ENCODE measurements at places on chromosomes 13 and 19. TPM values are rescaled to one million over a fixed set of nuclear protein-coding genes. Genes with fewer than 3 reads are reported as not detected.
A peak's percentile ranks its signal among the peaks of the same experiment; 100 is the strongest.

The FAM216B gene
- polyA plus RNA-seq, result not detected

The NLRP4 gene
- polyA plus RNA-seq, result not detected

The LAIR2 gene
- polyA plus RNA-seq, result not detected

The FCER2 gene
- polyA plus RNA-seq, result not detected

DNA sequence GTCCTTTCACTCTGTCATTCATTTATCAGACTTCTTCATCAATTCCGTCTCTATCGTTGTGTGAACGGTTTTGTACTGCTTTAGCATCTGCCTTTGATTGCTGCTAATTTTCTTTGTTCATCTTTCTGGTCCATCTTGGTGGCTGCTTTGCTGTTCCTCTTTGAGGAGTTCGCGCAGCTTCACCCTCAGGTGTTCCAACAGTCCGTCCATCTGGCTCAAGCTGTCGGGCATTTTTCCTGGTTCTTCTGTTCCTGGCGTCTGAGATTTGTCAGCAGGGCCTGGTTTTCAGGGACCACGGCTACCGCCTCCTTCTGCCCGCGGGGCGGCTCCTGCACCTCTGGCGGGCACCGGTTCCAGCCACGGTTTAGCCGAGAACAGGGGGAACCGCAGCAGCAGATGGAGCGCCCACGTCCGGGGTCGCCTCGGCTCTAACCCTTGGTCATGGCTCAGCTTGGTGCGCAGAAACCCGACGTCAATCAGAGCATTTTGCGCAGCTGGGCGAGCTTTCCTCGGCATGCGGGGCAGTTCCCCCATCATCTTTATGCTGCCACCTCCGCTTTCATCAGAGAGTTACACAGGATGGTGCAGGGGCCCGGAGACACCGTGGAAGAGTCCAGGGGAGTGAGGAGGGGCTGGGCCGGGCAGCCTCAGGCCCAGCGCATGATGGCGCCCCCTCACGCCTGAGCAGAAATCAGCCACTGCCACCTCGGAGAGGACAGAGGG, 89.5 kb downstream of the ZNF100 start:
- no peak overlapping the region for H3K4me3 ChIP-seq
- H3K27me3 ChIP-seq, result no peaks in the 10 kb centered on the region
- H3K4me1 ChIP-seq, result no peaks in the 10 kb centered on the region
- DNase-seq, result peak; percentile 31
- H3K36me3 ChIP-seq, result no peaks in the 10 kb centered on the region

- no peak overlapping the region for H3K4me3 ChIP-seq
- H3K27ac ChIP-seq, result peak overlapping the region; percentile 12
- H3K27me3 ChIP-seq, result no peaks in the 10 kb centered on the region
- H3K36me3 ChIP-seq, result no peaks in the 10 kb centered on the region
- peak; percentile 36 for DNase-seq
Measured at GRCh38 chr19:16608290-16608739, 19.7 kb downstream of the MED26 start.

DNA sequence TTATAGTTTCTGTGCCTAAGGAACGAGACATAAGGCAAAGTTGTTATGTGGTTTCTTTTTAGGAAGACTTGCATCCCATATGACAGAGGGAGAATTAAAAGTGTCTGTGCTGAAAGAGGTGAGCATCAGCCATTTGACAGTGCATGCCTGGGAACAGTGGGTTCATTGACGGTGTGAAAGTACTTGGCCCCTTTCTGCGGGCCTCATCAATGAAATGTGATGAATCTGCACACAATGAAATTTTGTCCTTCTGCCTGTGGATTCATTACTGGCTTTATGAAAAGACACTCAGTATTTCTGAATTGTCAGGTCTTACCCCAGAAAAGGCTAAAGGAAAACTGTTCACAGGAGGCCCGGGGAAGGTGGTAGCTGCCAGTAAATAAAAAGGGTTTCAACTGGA, 295.8 kb downstream of the FOXO1 start:
- no peaks in the 10 kb centered on the region for H3K4me1 ChIP-seq
- H3K36me3 ChIP-seq, result no peaks in the 10 kb centered on the region
- no peak for DNase-seq
- no peaks in the 10 kb centered on the region for H3K27me3 ChIP-seq

DNA sequence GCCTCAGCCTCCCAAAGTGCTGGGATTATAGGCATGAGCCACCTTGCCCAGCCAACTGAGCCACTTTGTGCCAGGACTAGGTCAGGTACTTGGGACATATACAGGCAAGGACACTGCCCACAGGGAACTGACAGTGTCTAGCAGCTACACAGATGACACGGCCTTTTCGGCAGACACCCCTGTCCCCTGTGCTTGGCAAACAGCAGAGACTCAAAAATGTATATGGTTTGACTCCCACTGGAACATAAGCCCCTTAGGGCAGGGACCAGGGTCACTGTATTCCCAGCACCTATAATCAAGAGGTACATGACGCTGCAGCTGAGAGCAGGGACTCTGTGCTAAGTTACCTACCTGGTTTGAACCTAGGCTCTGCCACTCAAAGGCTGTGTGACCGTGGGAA, 16.8 kb downstream of the ABCC4 start:
- no peaks in the 10 kb centered on the region for H3K36me3 ChIP-seq
- peaks cover 6% of the 10 kb centered on the region for H3K4me1 ChIP-seq
- no peaks in the 10 kb centered on the region for H3K27me3 ChIP-seq
- H3K27ac ChIP-seq, result no peak overlapping the region

- H3K27me3 ChIP-seq, result no peaks in the 10 kb centered on the region
- no peak overlapping the region for H3K27ac ChIP-seq
- no peaks in the 10 kb centered on the region for H3K36me3 ChIP-seq
Measured at GRCh38 chr19:8438236-8438635, 6.5 kb upstream of the HNRNPM start.

GRCh38 chr19:2970201-2970835, 7.0 kb upstream of the TLE6 start:
- H3K4me1 ChIP-seq, result no peaks in the 10 kb centered on the region
- no peak overlapping the region for H3K27ac ChIP-seq
- DNase-seq, result no peak
- no peak overlapping the region for H3K4me3 ChIP-seq

- no peak overlapping the region for H3K4me3 ChIP-seq
- H3K4me1 ChIP-seq, result peaks cover 4% of the 10 kb centered on the region
- H3K36me3 ChIP-seq, result no peaks in the 10 kb centered on the region
- no peaks in the 10 kb centered on the region for H3K27me3 ChIP-seq
- no peak overlapping the region for H3K27ac ChIP-seq
- DNase-seq, result no peak
Measured at GRCh38 chr19:14542711-14543328, 13.4 kb downstream of the TECR start.

DNA sequence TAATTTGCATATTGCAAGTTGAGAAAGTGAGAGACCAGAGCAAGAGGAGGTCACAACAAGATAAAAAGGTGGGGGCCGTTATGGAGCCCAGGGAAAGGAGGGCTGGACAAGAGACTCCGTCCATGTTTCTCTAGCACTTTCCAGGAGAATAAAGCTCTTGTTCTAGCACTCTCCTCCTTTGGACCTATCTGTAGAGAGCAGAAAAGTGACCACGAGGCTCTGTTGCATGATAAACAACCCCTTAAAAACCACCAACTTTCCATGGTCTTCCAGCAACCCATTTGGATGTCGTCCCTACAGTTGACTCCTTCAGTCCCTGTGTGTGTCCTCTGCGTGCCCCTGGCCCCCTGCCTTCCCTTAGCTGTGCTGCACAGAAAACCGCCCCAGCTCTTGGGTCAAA, 4.1 kb upstream of the ARL11 start:
- H3K4me1 ChIP-seq, result no peaks in the 10 kb centered on the region
- H3K36me3 ChIP-seq, result no peaks in the 10 kb centered on the region
- no peak overlapping the region for H3K27ac ChIP-seq
- no peaks in the 10 kb centered on the region for H3K27me3 ChIP-seq
- DNase-seq, result no peak

DNA sequence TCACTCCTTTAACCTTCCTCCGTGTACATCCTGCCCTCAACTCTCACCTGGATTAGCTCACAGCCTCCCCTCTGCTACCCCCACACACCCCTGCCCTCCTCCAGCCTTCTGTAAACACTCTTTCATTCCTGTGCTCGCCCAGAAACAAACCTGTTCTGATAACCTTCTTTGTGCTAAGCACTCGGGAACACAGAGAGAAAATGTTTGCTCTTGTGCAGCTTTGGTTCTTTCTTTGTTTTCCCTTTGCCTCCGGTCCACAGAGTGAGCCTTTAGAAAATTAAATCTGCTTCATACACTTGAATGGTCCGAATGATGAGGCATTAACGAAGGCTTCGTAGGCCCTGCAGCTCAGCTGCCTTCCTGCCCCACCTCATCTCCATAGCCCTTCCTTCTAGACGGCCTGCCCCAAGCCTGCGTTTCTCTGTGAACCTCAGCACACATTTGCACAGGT, 6.6 kb upstream of the ZDHHC20 start:
- H3K4me3 ChIP-seq, result no peak overlapping the region
- no peak for DNase-seq
- no peaks in the 10 kb centered on the region for H3K36me3 ChIP-seq
- no peaks in the 10 kb centered on the region for H3K27me3 ChIP-seq

DNA sequence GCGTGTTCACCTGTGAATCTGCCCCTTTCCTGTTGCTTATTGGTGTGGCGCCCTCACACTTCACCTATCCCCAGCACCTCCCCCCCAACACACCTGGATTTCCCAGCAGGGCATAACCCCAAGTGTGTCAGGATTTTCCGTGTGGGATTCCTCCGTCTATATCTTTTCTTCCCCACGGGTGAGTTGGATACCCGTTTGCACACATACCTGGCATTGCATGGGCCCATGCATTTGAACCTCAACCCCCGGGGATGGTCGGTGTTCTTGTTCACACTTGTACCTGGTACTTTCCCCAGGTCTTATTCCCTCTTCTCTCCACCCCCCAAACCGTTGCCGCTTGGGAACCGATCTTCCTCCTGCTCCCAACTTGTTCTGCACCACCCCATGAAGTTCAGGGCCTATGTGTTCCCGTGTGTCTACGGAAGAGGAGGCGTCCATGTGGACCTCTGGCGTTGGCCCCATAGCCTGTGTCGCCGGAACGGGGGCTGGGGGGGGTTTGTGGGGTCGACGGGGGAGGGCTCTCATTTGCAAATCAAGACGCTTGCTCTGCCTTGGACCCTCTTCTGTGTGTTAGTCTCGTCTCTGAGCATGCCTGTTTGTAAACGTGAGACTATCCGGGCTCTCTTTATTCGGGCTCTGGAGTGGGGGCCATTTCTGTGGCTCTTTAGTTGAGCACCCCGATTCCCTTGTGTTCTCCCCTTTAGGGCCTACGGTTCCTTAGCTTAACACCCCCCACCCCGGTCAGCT, 1.7 kb downstream of the PRR12 start:
- H3K4me1 ChIP-seq, result no peaks in the 10 kb centered on the region
- peak overlapping the region; percentile 67 for H3K4me3 ChIP-seq
- no peaks in the 10 kb centered on the region for H3K27me3 ChIP-seq
- no peak for DNase-seq

DNA sequence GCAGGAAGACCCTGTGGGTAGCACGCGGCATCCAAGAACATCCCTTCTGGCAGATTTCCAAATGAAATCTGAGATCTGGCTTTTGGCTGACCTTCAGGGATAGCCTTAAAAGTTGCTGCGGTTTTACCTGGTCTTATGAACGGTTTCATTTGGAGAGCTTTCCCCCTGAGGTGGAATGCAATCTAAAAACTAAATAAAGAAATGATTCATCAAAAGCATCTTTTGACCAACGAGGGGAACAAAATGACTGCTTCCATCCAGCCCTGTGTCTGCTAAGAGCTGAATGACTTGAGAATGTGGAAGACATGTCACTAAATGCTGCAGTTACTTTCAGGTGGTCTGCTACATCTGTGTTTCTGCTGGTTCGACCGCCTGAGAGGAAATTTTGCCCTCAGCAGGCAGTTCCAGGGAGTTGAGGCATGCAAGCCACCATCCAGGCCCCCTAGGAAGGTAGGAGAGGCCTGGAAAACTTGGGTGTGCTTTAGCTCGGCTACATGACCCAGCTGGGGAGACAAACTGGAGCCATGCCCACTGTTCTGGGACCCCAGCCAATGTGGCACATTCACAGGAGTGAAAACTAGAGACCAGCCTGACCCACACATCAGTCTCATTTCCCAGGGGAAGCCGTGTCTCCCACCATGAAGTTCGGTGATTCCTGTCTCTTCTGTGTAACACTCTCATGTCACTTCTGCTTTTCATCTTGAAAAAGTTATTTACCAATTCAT, 175.1 kb upstream of the KL start:
- no peaks in the 10 kb centered on the region for H3K36me3 ChIP-seq
- DNase-seq, result no peak
- H3K27ac ChIP-seq, result no peak overlapping the region
- no peaks in the 10 kb centered on the region for H3K27me3 ChIP-seq

DNA sequence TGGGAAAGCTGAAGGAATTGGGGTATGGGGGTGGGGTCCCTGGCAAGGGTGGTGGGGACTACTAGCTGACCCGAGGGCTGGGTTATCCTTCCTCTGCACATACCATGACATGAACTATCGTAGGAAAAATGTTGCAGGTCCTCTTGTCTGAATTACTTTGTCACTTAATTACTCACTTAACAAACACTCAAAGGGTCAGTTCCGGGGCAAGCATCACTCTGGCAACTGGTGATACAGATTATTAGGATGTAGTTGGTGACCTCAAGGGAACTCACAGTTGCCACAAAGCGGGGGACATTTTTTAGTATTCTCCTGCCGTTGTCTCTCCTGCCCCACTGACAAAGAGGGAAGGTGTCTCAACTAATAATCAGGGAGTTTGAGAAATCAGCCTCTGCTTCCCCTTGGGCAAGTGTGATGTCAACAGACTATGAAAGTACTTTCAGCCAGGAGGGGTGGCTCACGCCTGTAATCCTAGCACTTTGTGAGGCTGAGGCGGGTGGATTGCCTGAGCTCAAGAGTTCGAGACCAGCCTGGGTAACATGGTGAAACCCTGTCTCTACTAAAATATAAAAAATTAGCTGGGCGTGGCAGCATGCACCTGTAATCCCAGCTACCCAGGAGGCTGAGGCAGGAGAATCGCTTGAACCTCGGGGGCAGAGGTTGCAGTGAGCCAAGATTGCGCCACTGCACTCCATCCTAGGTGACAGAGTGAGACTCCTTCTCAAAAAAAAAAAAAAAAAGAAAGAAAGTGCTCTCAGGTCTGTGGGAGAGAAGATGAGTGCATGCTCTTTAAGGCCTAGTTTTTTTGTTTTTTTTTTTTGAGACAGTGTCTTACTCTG, 10.3 kb downstream of the DNAJB1 start:
- H3K27ac ChIP-seq, result no peak overlapping the region
- H3K4me1 ChIP-seq, result no peaks in the 10 kb centered on the region
- H3K36me3 ChIP-seq, result no peaks in the 10 kb centered on the region
- no peak for DNase-seq

Measured in pancreas (tissue), 10 donors.